ENCODE measurements at places on chromosomes 12 and 14.

- peak; percentile 37 for DNase-seq
Observed at GRCh38 chr12:123115409-123116121, 35.3 kb downstream of the PITPNM2 start.

DNA sequence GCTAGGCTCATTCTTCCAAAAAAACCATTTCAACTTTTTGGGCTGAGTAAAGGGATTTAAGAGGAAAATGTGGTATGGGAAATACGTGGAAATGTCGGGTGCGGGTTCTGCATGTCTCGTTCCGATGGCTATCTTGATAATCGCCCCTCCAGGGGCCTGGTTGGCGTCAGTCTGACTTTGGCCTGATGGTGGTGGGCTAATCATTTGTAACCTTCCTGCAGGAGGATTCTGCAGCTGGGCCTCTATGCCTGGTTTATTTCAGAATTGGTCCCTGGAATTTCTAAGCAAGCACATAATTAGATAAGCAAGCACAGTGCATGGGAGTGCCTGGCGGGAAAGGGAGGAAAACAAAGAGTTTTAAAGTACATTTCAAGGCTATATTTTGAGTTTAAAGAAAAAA lies 14.8 kb upstream of the SLC4A8 start:
- DNase-seq, result no peak

DNA sequence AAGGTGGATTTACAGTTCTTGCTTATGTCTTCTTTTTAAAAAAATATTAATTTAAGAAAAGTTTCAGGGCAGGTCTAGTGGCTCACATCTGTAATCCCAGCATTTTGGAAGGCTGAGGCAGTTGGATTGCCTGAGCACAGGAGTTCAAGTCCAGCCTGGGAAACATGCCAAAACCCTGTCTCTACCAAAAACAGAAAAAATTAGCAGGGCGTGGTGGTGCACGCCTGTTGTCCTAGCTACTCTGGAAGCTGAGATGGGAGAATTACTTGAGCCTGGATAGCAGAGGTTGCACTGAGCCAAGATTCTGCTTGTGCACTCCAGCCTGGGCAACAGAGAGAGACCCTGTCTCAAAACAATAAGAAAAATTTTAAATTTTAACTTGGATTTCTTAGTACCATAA lies 5.4 kb upstream of the TAS2R46 start:
- DNase-seq, result no peak

- DNase-seq, result no peak
Observed at GRCh38 chr12:109160433-109160832, 44.0 kb downstream of the ACACB start.

DNA sequence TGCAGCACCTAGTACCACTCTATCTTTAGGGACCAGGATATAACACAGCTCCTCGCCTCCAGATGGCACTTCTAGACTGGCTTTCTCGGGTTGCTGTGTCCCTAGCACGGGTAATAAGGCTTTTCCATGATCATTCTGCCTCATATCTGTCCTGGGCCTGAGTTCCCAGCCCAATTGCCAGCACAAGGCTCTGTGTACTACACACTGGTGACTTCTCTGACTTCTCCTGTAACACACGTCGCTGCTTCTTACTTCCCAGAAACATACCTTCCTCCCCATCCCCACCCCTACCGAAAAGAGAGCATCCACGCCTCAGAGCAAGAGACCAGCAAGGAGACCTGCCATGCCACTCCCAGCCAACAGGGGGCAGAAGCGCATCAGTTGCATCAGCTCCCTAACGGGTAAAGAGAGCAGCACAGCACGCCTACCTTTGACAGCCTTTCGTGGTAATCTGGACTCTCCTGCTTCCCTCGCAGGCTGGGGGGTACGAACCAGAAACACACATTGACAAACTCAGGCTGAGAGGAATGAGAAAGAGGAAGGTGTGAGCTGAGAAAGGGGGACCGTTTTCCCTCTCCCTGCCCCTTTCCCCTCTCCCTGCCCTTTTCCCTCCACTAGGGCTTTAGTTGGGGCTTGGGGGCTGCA lies 21.2 kb upstream of the ZNF740 start:
- DNase-seq, result peak; percentile 89

DNA sequence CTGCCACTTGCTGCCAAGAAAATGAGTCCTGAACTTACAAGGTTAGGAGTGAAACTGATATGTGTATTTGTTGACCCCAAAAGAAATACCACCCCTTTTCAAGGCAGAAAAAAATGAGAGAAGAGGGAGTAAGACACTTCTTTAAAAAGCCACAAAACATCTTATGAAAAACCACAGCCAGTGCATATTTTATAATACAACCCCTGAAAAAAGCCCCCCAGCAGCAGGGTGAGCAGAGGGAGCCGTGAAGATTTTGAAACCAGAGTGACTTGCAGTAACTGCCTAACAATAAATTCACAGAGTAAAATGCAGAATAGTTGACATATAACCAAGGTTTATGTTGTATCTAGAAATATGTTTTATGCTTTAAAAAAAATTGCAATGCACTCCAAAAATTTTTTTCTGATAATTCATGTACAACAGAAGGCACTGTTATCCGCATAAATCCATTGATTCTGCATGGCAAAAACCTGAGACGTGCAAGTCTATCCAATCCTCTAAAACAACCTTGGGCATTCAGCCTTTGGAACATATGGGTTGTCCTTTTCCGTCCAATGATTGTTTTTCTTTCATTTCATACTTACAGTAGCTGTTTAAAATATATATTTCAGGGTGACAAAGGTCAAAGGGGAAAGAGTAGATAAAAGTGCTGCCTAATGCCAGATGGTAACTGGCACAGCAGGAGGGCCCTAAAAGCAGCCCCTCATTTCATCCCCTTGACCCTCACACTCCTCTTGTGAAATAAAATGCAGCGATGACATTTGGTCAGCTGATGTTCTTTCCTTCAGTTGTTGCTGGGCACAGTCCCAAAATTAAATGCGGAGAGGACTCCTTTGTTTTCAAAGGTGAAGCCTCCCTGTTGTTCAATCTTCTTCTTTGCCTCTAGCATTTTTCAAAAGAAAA lies 65.3 kb downstream of the IPO8 start:
- no peak for DNase-seq

GRCh38 chr14:65599375-65599774 lies 186.8 kb downstream of the FUT8 start:
- DNase-seq, result no peak

DNA sequence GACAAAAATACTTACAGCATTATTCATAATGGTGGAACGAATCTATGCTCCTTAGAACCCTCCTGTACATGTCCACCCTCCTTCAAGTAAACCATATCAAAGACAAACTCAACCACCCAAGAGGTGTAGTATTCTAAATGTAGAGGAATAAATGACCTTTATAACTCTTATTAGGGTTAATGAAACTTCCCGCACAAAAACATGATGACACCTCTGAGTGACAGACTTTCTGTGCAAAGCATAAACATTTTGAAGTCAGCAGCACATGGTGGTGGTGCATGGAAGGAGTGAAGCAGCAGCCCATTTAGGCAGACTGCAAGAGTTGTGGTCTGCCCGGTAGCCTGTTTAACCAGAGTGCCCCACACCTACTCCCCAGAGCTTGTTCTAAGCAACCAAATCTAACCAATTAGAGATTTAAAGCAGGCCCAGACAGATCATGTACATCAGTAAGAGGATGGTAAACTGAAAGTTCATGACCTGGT lies 615 bp upstream of the ASB8 start:
- no peak for DNase-seq

- peak; percentile 10 for DNase-seq
Observed at GRCh38 chr12:48631071-48631470, 51.0 kb downstream of the KANSL2 start.

DNA sequence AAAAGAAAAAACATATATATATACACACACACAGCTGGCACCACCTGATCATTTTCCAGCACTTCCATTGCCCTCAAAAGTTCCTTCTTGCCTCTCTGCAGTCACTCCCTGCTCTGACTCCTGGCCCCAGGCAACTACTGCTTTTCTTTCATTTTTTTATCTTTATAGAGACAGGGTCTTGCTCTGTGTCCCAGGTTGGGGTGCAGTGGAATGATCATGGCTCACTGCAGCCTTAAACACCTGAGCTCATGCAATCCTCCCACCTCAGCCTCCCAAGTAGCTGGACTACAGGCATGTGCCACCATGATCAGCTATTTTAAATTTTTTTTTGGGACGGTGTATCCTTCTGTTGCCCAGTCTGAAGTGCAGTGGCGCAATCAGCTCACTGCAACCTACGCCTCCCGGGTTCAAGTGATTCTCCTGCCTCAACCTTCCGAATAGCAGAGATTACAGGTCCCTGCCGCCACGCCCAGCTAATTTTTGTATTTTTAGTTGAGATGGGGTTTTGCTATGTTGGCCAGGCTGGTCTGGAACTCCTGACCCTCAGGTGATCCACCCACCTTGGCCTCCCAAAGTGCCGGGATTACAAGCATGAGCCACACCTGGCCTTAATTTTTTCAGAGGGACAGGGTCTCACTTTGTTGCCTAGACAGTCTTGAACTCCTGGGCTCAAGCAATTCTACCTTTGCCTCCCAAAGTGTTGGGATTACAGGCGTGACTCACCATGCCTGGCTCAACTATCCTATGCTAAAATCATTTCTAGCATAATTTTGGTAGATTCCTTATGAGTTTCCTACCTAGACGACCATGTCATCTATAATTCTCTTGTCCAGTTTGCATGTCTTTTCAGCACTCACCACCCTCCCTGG lies 7.8 kb downstream of the HSP90AA1 start:
- DNase-seq, result no peak

GRCh38 chr14:79600406-79600805 lies 610.9 kb downstream of the DIO2 start:
- DNase-seq, result no peak

DNA sequence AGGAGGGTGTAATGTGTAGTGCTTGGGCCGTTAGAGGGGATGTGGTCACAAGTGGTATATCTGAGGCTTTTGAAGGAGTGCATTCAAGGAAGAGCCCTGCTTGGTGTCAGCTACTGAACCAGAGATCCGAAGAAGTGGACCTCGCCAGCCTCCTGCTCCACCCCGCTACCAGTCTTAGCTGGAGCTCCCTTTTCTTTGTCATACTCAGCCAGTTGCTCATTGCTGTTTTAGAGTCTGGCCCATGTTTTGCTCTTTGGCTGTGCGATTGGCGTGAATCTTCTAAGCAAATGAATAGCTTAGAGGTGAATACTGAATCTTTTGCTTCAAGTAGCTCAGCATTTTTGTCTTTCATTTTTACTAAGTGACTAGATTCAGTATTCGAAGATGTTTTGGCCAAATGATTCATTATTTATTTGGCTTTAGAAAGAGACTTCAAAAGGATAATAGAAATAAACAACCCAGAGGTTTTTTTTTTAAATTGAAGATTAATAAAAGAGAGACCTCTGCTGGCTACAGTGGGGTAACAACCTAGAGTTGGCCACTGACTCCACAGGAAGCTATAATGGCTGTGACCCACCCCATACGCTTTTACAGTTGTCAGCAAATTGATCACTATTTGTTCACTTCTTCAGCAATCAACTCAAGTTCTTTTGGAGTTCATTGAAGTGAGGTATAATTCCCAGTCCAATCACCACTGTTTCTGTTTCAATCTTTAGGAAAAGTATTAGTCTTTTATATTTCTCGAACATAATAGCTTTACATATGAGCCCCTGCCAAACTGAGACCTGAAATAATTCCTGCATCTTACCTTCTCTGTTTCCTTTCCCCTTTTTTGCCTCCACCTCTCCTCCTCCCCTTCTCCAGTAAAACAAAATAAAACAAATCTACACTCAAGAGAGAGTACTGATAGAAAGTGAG lies 19.9 kb downstream of the CDKN1B start:
- peak; percentile 58 for DNase-seq

DNA sequence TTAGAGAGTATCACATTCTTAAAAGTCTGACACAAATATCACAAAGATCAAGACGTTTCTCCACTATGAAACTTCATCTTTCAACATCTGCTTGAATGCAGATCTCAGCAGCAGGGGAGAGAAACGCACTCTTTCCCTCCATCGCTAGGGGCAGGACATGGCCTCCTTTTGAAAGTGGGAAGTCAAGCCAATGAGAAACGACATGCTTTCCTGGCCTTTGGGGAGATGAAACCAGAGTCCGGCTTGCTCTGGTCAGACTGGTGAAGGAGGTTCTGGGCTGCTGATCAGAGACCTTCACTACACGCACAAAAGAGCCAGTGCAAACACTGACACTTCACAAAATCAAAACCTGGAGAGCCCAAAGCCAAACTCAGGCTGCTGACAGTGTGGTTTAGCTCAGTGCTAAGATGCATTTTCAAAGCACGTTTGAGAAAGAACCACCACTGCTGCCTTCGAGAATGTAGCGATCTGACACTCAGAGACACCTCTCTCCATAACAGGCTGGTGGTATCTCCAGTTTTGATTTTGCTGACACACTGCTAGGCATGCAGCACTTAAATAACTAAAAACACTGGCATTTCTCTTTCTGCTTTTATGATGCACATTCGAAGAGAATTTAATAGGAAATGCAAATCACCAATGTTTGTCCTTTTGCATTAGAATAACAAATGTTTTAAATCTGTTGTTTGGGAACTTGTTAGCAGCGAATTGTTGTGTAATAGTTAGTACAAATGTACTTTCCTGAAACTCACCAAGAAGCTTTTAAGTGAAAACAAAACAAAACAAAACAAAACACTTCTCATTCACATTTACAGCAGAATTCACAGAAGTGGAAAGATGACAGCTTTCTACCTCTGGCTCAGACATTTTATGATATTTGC lies 93.9 kb upstream of the OVCH1 start:
- DNase-seq, result peak; percentile 69

GRCh38 chr12:49131894-49132461 lies 783 bp upstream of the TUBA1B start:
- no peak for DNase-seq

DNA sequence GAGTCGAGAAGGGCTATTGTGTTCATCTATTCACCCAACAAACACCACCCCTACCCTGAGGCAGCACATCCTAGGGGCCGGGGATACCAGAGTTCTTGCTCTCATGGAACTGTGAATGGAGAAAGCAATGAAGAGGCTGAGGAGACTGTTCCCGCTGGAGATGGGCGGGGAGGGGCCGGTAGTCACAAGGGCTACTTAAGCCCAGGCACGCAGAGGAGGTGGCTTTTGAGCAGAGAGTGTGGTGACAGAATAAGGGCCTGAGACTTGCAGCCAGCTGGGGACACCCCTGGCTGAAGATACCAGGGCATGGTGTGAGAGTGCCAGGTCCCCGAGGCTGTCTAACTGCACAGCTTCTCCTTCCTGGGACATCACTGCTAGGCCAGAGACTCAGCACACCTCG lies 114.1 kb upstream of the EVL start:
- peak; percentile 9 for DNase-seq

GRCh38 chr12:98373025-98373554 lies 142.3 kb upstream of the TMPO start:
- peak; percentile 90 for DNase-seq

- DNase-seq, result no peak
Observed at GRCh38 chr12:79455286-79455685, 235.5 kb downstream of the PAWR start.

DNA sequence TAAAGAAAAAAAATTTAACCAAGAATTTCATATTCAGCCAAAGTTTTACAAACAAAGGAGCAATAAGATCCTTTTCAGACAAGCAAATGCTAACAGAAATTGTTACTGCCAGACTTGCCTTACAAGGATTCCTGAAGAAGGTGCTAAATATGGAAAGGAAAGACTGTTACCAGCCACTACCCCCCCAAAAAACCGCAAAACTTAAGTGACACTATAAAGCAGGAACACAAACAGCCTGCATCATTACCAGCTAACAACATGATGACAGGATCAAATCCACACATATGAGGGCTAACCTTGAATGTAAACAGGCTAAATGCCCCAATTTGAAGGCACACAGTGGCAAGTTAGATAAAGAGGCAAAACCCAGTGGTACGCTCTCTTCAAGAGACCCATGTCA lies 55.7 kb downstream of the APOBEC1 start:
- no peak for DNase-seq

- no peak for DNase-seq
Observed at GRCh38 chr14:96240641-96241040, 15.4 kb upstream of the BDKRB1 start.

Data from eye (tissue), 1 donor.